ENCODE measurements at places on chromosomes 5 and 9.

DNA sequence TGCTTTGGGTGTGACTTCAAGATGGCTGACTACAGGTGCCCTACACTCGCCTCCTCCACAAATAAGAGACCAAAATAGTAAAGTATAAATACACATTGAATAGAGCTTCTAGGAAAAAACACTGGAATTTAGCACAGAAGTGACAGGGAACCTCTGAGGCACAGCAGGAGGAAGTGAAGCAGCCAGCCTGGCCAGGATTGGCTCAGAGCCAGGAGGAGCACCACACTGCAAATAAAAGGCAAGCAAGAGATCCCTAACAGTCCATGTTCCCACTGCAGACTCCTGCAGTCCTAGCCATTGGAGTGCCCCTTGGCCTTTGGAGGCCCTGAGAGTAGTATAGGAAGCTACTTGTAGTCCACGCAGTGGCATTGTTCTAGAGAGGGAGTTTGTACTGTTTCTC, 186.7 kb upstream of the TLX3 start:
- DNase-seq, result no peak

DNA sequence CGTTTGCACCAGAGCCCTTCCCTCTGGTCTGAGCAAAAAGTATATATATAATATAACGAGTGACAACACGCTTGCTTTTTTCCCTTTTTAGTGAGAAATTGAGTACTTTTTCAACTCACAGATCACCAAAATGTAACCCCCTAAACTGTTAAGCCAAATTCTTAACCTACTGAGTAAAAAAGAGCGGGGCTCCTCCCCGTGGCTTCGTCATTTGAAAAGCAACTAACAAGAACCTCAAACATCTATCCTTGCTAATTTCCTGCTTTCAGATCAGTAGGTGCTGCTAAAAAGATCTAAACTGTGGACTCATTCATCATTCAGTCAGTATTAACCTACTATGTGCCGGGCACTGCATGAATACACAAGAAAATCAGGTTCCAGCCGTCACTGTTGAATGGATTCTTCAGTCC, 1.0 kb upstream of the PTBP3 start:
- no peak for DNase-seq

- no peak for DNase-seq
These were observed 147.3 kb downstream of the KCTD16 start for GRCh38 chr5:144318011-144318410.

GRCh38 chr5:103744159-103744558, 181.6 kb upstream of the NUDT12 start:
- DNase-seq, result no peak

- DNase-seq, result no peak
These were observed 542.9 kb downstream of the EFNA5 start for GRCh38 chr5:107127878-107128277.

- no peak for DNase-seq
These were observed 15.8 kb downstream of the ISL1 start for GRCh38 chr5:51398875-51399642.

DNA sequence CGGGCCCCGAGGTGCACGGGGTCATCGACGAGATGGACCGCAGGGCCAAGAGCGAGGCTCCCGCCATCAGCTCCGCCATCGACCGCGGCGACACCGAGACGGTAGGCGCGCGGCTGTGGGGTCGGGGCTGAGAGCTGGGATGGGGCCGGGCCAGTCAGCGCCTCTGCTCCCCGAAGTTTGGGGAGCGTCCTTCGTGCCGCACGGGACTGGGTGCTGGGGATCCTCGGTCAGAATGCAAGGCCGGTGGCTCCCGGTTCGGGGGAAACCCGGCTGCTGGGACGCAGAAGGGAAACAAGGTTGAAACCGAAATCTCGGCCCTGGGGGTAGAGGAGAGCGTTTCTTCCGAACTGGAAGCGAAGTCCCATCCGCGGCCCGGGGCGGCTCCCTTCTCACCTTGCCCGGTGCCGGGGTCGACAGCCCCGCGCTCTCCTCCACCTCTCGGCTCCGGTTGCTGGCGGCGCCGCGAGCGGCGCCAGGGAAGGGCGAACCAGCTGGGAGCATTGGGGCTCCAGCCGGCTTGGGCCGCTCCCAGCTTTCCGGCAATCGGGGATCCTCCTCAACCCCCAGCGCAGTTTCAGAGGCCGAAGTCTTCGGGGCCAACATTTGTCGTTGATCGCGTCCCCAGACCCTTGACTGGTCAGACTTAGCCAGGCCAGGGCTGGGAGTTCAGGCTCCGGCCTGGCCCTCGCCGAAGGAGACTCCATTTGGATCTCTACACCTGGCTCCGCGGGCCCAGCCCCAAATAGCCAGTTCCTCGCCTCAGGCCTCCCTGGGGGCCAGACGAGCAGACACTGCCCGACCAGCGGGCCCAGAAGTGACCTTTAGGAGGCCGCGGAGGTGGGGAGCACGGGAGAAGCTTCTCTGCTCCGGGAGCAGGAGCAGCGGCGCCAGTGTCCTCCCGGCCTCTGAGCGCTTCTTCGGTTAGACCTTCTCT, 1.1 kb downstream of the LHX2 start:
- DNase-seq, result no peak

DNA sequence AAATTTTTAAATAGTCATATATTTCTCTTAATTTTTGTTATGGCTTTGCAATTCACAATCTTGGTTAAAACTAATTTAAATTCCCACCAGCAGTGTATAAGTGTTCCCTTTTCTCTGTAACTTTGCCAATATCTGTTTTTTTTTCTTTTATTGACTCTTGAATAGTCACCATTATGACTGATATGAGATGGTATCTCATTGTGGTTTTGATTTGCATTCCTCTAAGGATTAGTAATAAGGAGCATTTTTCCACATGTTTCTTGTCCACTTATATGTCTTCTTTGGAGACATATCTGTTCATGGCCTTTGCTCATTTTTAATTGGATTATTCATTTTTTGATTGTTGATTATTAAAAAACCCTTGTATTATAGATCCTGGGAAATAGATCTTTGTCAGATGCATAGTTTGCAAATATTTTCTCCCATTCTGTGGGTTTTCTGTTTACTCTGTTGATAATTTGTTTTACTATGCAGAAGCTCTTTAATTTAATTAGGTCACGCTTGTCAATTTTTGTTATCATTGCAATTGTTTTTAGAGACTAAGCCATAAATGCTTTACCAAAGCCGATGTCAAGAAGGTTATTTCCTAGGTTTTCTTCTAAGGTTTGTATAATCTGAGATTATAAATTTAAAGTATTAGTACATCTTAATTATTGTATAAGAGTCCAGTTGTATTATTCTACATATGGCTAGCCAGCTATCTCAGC, 610.9 kb downstream of the CHSY3 start:
- no peak for DNase-seq

DNA sequence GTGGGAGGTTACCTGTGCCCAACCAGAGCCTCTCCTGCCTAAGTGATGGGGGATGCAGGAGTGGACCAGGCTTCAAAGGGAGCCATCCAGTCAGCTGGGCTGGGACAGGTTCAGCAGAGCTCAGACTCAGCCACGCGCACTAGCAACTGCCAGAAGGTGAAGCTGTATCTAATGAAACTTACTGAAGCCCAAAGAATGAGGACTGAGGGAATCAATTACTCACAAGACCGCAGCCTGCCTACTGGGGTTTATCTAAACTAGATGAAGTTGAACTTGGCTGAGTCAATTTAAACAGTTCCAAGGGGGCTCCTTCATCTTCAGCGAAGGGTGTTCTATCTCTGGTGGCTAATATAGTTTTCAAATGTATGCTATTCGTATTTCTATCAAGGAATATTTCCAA, 11.4 kb downstream of the HAND1 start:
- no peak for DNase-seq

GRCh38 chr9:26148128-26148527, 469.9 kb upstream of the TUSC1 start:
- no peak for DNase-seq

DNA sequence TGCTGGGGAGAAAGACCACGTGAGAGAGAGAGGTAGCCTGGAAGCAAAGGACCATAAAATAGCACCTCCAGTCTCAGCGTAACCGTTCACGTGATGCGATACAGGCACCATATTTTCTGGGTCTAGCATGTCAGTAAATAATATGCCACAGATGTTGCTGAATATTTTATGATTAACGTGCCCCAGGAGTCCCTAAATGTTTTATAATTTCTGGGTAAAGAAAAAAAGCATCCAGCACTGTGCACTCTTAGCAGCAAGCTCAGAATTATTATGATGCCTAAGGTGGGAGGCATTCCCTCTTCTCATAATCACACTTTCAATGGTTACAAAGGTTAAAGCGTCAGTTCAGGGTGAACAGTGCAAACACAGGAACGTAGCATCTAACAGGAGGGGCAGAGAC, 121.8 kb downstream of the CAVIN4 start:
- DNase-seq, result no peak

DNA sequence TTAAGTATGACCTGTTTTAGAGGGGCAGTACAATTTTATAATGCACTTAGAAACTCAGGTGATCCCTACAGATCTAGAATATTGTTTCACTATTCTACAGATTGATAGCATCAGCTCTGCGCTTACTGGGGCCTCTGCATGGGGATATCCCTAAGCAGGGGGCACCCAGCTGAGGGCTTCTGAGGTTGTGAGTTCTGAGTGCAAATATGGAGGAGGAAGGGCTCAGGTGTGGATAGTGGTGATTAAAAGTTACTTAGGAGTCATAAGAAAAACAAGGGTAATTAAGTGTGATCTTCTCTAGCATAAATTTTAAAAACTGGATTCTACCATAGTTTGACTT, 274.4 kb downstream of the EFNA5 start:
- DNase-seq, result no peak

All from activated naive CD4-positive, alpha-beta T cell treated with anti-CD3 and anti-CD28 coated beads, Interleukin-2, amount 50 U/mL, for 72 hours (primary cell).